Tongue (tissue), 3 donors: ENCODE measurements at places on chromosomes 16 and 17.
A peak's percentile ranks its signal among the peaks of the same experiment; 100 is the strongest.

- no peak for DNase-seq
These were observed 22.2 kb downstream of the KIAA0513 start for GRCh38 chr16:85049706-85050305.

DNA sequence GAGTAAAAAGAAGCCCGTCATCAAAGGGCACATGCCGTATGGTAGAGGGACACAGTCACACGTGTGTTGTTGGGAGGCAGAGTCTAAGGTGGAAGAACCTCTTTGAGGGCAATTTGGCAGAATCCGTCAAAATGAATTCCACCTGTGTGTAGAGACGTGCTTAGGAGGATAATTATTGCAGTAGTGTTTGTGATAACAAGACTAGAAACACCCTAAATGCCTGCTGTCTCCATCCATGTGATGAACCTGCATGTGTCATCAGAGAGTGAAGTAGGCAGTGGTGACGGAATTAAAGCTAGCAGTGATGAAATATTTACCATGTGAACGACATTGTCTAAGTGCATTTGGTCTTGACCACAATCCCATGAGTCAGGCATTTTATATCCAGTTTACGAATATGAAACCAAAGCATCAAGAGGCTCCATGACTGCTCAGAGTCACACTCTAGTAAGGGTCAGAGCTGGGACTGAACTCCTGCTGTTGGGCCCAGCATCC is 61.3 kb upstream of the ADORA2B start:
- DNase-seq: no peak

GRCh38 chr16:66926171-66926947 is 1.0 kb upstream of the RRAD start:
- no peak for DNase-seq

DNA sequence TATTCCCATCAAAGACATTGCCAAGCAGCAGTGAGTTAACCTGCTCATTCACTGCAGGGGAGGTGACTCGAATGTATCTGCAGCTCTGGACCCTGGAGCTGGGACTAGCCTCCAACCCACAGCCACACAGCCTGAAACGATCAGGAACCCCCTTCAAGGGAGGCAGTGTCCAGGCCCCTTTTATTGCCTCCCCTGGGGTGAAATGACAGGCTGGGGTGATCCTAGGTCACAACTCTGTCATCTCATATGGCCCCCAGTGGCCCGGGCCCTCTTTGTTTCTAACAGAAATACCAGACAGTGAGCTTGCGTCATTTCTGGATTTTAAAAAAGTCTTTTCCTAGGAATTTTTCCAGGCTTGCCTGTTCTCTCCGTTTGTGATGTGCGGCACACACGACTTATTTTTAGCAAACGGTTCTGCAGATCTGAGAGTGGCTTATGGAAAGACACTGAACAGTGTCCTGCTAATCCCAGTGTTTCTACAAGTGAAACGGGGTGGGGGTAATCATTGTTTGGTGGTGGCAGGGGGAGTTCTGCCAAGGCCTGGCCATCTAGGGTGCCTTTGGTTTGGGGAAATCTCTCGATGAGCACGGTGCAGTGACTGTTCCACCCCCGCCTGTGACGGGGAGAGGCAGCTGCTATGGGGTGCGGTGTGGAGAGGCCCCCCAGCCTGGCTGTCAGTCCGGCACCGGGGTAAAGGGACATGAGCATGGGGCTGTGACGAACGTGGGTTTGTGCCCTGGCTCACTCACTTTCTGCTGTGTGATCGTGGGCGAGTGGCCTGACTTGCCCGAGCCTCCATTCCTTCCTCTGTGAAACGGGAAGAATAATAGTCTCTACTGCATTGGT is 27.2 kb downstream of the NAGPA start:
- DNase-seq: peak; percentile 44

DNA sequence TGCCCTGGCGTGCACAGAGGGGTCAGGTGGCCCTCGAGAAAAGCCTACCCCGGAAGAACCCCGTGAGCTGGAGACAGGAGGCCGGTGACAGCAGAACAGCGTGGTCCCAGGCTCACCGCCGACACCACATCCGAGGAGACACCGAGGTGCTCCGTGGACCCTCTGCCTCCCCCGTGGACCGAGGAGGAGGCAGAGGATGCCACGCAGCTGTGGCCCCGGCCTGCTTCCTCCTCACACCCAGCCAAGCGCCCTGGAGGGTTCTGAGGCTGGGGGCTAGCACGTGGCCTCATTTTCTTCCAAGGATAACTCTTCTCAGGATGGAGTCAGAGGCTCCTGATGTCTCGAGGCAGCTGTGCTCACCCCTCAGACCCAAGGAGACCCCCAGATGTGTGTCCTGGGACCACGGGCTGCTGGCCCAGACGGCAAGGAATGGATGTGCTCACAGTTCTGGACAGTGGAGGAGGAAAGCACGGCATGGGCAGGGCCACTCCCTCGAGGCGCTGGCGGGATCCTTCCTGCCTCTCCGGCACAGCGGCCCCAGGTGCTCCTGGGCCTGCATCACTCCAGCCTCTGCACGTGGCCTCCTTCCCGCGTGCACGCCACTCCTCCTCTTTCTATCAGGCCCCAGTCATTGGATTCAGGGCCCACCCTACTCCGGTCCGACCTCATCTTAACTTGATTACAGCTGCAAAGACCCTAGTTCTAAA is 4.4 kb upstream of the PVALEF start:
- no peak for DNase-seq

GRCh38 chr17:82856361-82856760 is 16.5 kb upstream of the ZNF750 start:
- DNase-seq: no peak

- peak; percentile 40 for DNase-seq
These were observed 9.9 kb downstream of the PSME3IP1 start for GRCh38 chr16:57175896-57176295.

- no peak for DNase-seq
These were observed 238.8 kb downstream of the STX8 start for GRCh38 chr17:9336817-9337216.

DNA sequence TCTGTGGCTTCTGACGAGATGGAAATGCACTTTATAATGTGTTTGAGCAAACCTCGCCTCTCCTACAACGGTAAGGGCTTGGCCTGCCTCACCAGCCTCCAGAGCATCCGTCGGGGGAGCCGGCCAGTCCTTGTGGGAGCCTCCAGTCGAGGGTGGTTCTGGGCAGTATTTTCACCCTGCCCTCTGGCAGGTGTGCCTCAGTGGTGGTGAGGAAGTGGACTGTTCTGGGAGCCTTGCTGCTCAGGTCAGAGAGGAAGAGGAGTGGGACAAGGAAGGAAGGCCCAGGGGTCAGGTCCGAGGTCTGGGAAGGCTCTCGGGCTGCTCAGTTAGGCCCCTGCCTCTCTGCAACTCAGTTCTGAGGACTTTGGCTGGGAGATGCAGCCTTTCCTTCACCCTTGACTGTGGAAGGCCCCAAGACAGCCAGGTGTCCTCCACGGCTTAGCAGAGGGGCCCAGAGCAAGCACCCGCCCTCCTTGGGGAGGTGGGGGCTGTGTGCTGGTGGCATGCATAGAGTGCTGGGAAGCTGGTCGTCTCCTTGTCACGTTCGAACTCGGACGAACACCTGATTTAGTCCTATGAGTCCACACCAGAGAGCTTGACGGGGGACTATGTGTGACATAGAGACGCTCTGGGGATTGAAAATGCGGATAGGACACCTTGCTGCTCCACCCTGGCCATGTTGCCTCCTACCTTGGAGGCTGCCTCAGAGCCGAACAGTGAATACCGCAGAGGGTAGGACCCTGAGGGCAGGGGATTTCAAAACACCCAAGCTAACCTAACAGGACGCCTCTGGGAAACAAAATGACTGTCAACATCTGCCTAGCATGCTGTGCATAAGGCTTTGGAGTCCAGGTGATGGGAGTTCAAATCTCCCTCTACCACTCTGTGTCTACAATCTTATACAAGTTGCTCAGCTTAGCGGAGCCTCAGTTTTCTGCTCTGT is 22.7 kb downstream of the LDHD start:
- DNase-seq: no peak

DNA sequence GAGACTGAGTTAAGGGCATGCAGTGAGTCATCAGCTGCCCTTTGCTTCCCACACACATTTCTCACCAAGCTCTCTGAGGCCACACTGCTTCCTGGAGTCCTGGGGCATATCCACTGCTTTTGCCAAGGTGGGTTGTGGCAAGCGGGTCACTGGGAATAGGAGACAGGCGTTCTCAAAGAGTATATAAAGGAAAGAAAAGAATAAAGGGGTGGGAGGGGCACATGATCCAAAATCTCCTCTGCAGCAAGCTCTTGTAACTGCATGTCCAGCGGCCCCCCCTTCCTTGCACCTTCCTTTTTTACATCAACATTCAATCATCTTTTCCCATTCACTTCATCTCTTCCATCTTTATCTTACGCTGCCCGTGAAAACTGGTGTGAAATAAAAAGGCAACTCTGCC is 259.1 kb upstream of the RPL38 start:
- DNase-seq: no peak

GRCh38 chr16:54097774-54098173 is 188.8 kb downstream of the IRX3 start:
- DNase-seq: no peak

- peak; percentile 55 for DNase-seq
These were observed 11.3 kb downstream of the WDR45B start for GRCh38 chr17:82636626-82637598.

DNA sequence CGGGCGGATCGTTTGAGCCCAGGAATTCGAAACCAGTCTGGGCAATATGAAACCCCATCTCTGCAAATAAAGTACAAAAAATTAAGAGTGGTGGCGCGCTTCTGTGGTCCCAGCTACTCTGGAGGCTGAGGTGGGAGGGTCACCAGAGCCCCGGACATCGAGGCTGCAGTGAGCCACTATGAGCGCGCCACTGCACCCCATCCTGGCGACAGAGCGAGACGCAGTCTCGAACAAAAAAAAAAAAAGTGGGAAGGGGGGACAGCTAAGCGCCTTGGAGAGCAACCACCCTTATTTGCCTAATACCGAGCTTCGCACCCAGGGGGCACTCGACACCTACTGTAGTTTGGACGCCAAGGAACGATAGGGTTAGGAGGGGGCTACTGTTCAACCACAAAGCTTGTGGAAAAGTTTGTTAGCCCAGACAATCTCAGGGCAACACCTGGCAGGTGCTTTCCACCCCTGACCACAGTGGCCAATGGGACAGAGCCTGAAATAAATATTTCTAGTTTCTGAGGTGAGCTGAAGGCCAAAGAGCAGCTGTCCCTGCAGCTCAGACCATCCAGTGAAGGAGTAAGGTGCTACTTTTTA is 847 bp upstream of the PSMC3IP start:
- peak; percentile 90 for DNase-seq

GRCh38 chr17:8745586-8746500 is 1.2 kb upstream of the CCDC42 start:
- peak; percentile 83 for DNase-seq

DNA sequence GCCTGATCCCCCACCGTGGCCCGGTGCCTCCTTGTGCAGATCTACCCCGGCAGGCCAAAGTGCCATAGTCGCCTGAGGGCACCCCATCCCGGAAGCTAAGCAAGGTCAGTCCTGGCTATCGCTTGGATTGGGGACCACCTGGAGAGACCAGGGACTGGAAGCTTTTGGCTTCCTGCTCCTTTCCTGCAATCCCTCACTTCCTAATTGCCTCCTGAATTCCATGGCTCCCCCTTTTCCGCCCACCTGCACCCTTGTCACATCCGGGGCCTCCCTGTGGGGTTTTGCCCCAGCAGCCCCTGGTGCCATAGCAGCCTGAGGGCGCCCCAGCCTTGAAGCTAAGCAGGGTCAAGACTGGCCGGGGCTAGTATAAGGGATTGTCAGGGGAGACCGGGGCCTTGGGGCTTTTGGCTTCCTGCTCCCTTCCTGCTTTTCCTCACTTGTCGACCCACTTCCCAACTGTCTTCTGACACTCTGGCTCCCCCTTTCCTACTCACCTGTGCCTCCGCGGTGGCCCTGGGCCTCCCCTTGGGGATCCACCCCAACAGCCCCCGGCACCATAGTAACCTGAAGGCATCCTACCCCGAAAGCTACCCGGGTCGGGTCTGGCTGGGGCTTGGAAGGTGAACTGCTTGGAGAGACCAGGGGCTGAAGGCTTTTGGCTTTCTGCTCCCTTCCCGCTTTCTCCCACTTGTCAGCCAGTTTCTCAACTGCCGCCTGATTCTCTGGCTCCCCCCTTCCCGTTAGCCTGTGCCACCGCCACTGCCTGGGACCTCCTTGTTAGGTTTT is 2293.6 kb downstream of the TP53TG3F start:
- DNase-seq: no peak

GRCh38 chr16:69745232-69745612 is 9.5 kb downstream of the NOB1 start:
- DNase-seq: no peak

GRCh38 chr17:7856811-7857712 is at the start of gene NAA38:
TSS of gene NAA38 (minus strand) at chr17:7857559. CDS start at chr17:7857463, 96 bp downstream.
- peak; percentile 100 for DNase-seq
